ENCODE measurements at places on chromosomes 6 and 20.

GRCh38 chr6:106124437-106125430, 38.6 kb downstream of the PRDM1 start:
- no peak overlapping the region for H3K4me3 ChIP-seq
- H3K36me3 ChIP-seq = no peaks in the 10 kb centered on the region
- H3K4me1 ChIP-seq = no peaks in the 10 kb centered on the region
- H3K27me3 ChIP-seq = no peaks in the 10 kb centered on the region
- no peak overlapping the region for H3K27ac ChIP-seq

DNA sequence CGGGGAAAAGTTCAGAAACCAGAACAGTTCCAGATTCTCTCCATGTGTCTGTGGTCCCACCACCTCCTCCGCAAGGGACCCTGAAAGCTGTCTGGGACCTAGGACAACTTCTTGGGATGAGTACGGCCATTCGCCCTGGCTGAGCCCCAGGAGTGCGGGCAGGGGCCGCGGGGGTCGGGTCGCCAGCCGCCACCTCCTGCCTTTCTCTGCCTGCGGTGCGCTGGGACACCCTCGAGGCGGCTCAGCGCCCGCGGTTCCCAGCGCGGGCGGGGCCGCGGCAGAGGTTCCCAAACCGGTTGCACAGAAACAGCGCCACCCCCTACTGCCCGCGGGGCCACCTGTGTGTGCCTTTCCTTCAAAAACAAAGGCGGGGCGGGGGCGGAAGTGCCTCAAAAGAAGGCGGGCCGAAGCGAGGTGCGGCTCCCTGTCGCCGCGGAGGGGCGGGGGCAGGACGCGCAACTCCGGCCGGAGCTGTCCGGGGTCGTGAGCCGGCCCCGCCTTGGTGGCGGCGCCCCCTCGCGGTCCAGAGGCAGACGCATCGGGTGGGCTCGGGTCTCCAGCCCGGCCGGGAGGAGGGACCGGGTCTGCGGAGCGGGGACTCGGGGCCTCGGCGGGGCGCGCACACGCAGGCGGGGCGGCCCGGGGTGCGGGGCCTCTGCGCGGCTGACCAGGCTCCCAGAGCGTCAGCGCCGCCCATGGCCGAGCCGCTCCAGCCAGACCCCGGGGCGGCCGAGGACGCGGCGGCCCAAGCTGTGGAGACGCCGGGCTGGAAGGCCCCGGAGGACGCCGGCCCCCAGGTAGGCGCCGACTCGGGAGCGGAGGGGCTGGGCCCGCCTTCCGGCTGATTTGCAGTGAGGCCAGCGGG, at the start of gene HEBP2:
TSS of gene HEBP2 (plus strand) at position 423 of the 865 bp plus-strand sequence. CDS start at position 696, 273 bp downstream.
- peak; percentile 94 for DNase-seq
- no peaks in the 10 kb centered on the region for H3K27me3 ChIP-seq
- peaks cover 13% of the 10 kb centered on the region for H3K4me1 ChIP-seq
- peaks cover 26% of the 10 kb centered on the region for H3K36me3 ChIP-seq
- H3K4me3 ChIP-seq = peak within 1 kb of the TSS; percentile 83

DNA sequence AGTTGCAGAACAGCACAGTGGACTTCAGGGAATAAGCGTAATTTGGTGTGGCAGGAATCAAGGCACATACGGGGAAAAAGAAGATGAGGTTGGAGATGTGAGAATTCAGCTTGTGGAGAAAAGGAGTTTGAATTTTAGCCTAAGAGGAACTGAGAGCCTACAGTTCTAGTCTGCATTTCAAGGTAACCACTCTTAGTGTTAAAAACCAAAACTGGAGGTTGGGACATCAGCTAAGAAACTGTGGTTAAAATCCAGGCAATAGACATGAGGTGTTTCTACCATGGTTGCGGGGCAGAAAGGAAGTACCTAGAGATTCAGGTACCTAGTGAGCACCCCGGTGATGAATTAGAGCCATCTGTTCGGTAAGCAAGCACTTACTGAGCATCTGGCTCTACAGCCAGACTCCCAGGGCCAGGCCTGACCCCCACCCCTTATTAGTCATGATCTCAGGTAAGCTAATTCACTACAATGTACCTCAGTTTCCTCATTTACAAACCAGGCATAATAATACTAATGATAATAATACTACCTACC, 44.4 kb downstream of the FAXC start:
- no peak for DNase-seq
- H3K4me3 ChIP-seq = no peak overlapping the region
- H3K36me3 ChIP-seq = no peaks in the 10 kb centered on the region
- no peaks in the 10 kb centered on the region for H3K4me1 ChIP-seq
- no peak overlapping the region for H3K27ac ChIP-seq
- no peaks in the 10 kb centered on the region for H3K27me3 ChIP-seq

- H3K36me3 ChIP-seq = no peaks in the 10 kb centered on the region
- H3K4me3 ChIP-seq = no peak overlapping the region
- no peak overlapping the region for H3K27ac ChIP-seq
- no peaks in the 10 kb centered on the region for H3K27me3 ChIP-seq
- no peaks in the 10 kb centered on the region for H3K4me1 ChIP-seq
These were observed 308.6 kb upstream of the ZFP64 start for GRCh38 chr20:52500157-52500556.

DNA sequence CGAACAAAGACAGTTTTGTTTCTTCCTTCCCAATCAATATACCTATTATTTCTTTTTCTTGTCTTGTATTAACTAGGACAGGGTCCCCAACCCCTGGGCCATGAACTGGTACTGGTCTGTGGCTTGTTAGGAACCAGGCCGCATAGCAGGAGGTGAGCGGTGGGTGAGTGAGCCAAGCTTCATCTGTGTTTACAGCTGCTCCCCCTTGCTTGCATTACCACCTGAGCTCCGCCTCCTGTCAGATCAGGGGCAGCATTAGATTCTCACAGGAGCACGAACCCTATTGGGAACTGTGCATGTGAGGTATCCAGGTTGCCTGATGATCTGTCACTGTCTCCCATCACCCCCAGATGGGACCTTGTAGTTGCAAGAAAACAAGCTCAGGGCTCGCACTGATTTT, 151.9 kb downstream of the CDKAL1 start:
- H3K4me3 ChIP-seq = no peak overlapping the region
- H3K36me3 ChIP-seq = no peaks in the 10 kb centered on the region
- no peaks in the 10 kb centered on the region for H3K27me3 ChIP-seq
- H3K4me1 ChIP-seq = peaks cover 2% of the 10 kb centered on the region
- no peak overlapping the region for H3K27ac ChIP-seq

GRCh38 chr20:10330071-10330470, 104.0 kb downstream of the MKKS start:
- H3K4me1 ChIP-seq = peaks cover 4% of the 10 kb centered on the region
- DNase-seq = no peak
- H3K36me3 ChIP-seq = no peaks in the 10 kb centered on the region

DNA sequence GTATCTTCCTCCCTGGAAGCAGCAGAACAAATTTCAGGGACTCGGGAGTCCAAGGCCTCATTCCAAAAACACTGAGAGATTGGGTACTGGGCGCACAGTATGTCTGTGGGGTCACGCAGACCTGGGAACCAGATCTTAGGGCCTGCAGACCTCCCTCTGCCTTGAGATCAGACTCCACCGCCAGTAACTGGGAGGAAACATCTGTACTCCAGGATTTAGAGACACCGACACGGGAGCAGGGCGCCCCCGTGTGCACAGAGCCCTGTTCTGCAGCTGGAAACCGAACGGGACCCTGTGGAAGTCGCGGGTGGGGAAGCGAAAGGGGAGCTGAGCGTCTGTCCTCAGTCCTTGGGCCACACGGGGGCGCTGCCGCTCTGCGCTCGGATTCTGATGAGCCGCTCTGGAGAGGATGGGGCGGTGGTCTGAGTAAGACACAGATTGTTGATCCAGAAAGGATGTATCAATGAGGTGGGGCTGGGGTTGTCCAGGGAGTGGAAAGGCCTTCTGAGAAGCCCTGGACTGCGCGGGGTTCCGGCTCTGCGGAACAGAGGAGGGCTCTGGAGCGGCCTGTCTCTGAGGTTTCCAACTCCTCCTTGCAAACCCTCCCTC, 35.7 kb upstream of the HLA-E start:
- H3K27ac ChIP-seq = no peak overlapping the region
- H3K27me3 ChIP-seq = peaks cover 77% of the 10 kb centered on the region
- no peaks in the 10 kb centered on the region for H3K36me3 ChIP-seq
- H3K4me1 ChIP-seq = peaks cover 16% of the 10 kb centered on the region
- peak; percentile 87 for DNase-seq
- no peak overlapping the region for H3K4me3 ChIP-seq

- H3K4me1 ChIP-seq = no peaks in the 10 kb centered on the region
- DNase-seq = peak; percentile 20
- no peak overlapping the region for H3K27ac ChIP-seq
- no peaks in the 10 kb centered on the region for H3K36me3 ChIP-seq
- H3K27me3 ChIP-seq = no peaks in the 10 kb centered on the region
- no peak overlapping the region for H3K4me3 ChIP-seq
These were observed 482.9 kb downstream of the PTPRT start for GRCh38 chr20:42706759-42707158.

- no peak overlapping the region for H3K4me3 ChIP-seq
- peak; percentile 98 for DNase-seq
- no peaks in the 10 kb centered on the region for H3K27me3 ChIP-seq
- peak overlapping the region; percentile 50 for H3K27ac ChIP-seq
These were observed 395.3 kb downstream of the GJA1 start for GRCh38 chr6:121830736-121831135.

- H3K4me3 ChIP-seq = no peak overlapping the region
- peak; percentile 78 for DNase-seq
- H3K4me1 ChIP-seq = peaks cover 49% of the 10 kb centered on the region
- H3K27me3 ChIP-seq = no peaks in the 10 kb centered on the region
- H3K36me3 ChIP-seq = no peaks in the 10 kb centered on the region
- H3K27ac ChIP-seq = peak overlapping the region; percentile 45
These were observed 15.0 kb upstream of the TBC1D22B start for GRCh38 chr6:37242429-37243052.

- DNase-seq = no peak
- H3K27ac ChIP-seq = no peak overlapping the region
- no peak overlapping the region for H3K4me3 ChIP-seq
- H3K27me3 ChIP-seq = no peaks in the 10 kb centered on the region
- H3K36me3 ChIP-seq = no peaks in the 10 kb centered on the region
These were observed 66.8 kb downstream of the RIN2 start for GRCh38 chr20:19824861-19825260.

DNA sequence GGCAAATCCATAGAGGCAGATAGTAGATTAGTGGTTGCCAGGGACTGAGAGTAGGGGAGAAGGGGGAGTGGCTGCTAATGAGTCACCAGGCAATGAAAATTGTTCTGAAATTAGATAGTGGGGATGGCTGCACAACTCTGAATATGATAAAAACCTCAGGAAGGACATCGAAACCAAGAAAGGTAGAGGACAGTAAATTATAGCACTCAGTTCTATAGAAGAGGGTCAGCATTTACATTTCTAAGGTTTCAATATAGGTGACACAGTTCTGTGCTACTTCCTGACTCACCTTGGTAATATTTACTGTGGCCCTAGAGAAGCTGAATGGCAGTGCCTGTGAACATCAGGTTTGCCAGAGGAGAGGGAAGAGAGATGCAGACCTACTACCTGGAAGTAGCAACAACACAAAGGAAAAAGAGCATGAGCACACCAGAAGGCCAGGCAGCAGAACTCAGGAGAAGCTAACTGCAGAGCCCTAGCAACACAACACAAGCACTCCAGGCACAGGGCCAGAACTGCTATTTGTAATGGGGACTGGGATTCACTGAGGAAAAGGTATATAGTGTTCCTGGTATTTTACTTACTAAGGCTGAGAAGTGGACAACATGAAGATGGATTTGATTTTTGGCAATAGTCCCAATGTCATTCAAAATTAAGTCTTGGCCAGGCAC, 75.9 kb downstream of the PLCG1 start:
- no peak for DNase-seq
- no peak overlapping the region for H3K4me3 ChIP-seq
- H3K36me3 ChIP-seq = no peaks in the 10 kb centered on the region
- H3K27ac ChIP-seq = no peak overlapping the region

- H3K4me3 ChIP-seq = no peak overlapping the region
- peak; percentile 65 for DNase-seq
- H3K27ac ChIP-seq = no peak overlapping the region
- peaks cover 40% of the 10 kb centered on the region for H3K4me1 ChIP-seq
- H3K36me3 ChIP-seq = peaks cover 55% of the 10 kb centered on the region
These were observed 2.9 kb downstream of the RXRB start for GRCh38 chr6:33197431-33198048.

- H3K4me3 ChIP-seq = no peak overlapping the region
- no peak overlapping the region for H3K27ac ChIP-seq
- no peaks in the 10 kb centered on the region for H3K36me3 ChIP-seq
- H3K4me1 ChIP-seq = no peaks in the 10 kb centered on the region
- peak; percentile 54 for DNase-seq
- H3K27me3 ChIP-seq = no peaks in the 10 kb centered on the region
These were observed 69.2 kb downstream of the ATG5 start for GRCh38 chr6:106256201-106256968.

DNA sequence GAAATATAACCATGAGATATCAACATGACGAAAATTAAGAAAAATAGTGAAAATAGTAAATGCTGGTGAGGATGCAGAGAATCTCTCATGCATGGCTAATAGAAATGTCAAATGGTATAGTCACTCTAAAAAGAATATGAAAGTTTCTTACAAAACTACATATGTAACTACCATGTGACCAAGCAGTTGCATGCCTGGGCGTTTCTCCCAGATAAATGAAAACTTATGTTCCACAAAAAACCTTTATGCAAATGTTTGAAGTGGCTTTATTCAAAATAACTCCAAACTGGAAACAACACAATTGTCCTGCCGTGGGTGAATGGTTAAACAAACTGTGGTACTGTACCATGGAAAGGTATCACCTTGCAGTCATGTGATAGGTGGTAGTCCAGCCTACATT, 112.4 kb downstream of the HDGFL1 start:
- H3K4me1 ChIP-seq = no peaks in the 10 kb centered on the region
- peak; percentile 31 for DNase-seq
- no peak overlapping the region for H3K27ac ChIP-seq
- H3K36me3 ChIP-seq = no peaks in the 10 kb centered on the region
- no peaks in the 10 kb centered on the region for H3K27me3 ChIP-seq

- H3K4me1 ChIP-seq = no peaks in the 10 kb centered on the region
- H3K27me3 ChIP-seq = no peaks in the 10 kb centered on the region
- no peak for DNase-seq
- H3K4me3 ChIP-seq = no peak overlapping the region
- H3K27ac ChIP-seq = no peak overlapping the region
- no peaks in the 10 kb centered on the region for H3K36me3 ChIP-seq
These were observed 200.2 kb downstream of the CENPW start for GRCh38 chr6:126540161-126540560.

DNA sequence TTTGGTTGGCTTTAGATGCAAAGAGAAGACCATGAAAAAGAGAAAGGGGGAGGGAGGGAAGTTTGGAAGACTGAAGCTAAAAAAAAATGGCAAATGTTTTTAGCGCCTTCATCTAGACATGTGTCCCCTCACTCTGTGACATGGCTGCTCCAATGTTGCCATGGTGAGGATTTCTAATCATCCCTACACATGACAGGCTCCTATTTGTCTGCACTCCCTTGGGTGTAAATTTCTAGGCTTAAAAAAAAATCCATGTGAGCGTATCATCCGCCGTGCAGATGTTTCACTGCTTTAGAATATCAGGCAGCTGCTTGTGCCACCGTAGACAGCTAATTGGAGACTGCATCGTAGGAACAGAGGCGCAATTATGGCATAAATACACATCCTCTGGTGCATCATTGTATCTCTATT, 761.1 kb upstream of the MMS22L start:
- H3K4me1 ChIP-seq = no peaks in the 10 kb centered on the region
- no peak overlapping the region for H3K27ac ChIP-seq
- no peak overlapping the region for H3K4me3 ChIP-seq
- no peaks in the 10 kb centered on the region for H3K36me3 ChIP-seq
